ENCODE measurements at places on chromosomes 6 and 20.

- no peak for DNase-seq
Measured at GRCh38 chr6:161424421-161424820, 150.6 kb upstream of the AGPAT4 start.

DNA sequence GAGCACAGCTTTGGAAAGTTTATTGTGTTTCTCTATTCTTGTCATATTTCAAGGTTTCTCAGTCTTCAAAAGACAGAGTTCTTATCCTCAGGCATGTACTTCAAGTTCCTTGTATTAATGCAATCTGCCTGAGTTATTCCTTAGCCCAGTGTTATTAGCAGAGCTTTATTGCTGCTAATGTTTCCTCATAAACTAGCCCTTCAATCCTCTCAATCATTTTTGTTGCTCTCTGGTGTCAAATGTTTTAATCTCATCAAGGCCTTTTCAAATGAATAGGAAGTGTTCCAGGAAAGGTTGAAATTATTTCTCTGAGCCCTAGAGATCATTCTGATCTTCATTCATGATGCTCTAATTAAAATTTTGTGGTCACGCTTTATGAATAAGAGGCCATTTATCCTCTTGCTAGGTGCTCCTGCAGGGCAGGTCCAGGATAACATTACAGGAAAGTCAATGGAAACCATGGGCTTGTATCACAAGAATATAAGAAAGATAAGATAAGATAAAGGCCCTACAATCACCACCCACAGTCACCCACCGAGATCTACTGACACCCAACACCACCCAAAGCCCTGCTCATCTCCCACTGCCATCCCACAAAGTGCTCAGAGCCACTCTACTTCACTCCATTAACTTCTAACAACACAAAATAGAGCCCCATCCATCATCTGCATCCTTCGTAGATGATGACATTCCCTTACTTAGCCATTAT is 125.9 kb downstream of the COL9A1 start:
- DNase-seq: no peak

DNA sequence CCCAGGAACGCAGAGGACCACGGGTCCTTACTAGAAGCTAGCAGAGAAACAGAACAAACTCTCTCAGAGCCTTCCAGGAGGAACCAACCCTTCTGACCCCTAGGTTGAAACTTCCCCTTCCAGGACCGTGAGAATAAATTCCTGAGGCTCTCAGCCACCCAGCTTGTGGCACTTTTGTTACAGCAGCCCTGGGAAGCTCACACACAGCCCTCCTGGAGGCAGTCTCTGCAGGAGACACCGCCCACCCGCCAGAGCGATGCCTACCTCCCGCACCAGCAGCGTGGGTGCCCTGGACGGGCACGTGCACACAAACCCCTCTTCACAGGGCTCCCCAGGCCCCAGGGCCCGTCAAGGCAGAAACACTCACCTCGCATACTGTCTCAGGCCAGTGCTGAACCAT is 4.2 kb downstream of the RNASET2 start:
- no peak for DNase-seq

- DNase-seq: no peak
Measured at GRCh38 chr20:20490673-20491072, 122.8 kb downstream of the INSM1 start.

- DNase-seq: no peak
Measured at GRCh38 chr20:37538003-37538402, 10.3 kb upstream of the BLCAP start.

GRCh38 chr20:36645998-36646397 is at the start of gene SLA2:
TSS of gene SLA2 (minus strand) at chr20:36646196. CDS start at chr20:36641335, 4,861 bp downstream.
- DNase-seq: peak; percentile 45

GRCh38 chr20:1949347-1950100 is 44.3 kb downstream of the PDYN start:
- DNase-seq: no peak

- no peak for DNase-seq
Measured at GRCh38 chr6:95279616-95280015, 297.7 kb upstream of the MANEA start.

DNA sequence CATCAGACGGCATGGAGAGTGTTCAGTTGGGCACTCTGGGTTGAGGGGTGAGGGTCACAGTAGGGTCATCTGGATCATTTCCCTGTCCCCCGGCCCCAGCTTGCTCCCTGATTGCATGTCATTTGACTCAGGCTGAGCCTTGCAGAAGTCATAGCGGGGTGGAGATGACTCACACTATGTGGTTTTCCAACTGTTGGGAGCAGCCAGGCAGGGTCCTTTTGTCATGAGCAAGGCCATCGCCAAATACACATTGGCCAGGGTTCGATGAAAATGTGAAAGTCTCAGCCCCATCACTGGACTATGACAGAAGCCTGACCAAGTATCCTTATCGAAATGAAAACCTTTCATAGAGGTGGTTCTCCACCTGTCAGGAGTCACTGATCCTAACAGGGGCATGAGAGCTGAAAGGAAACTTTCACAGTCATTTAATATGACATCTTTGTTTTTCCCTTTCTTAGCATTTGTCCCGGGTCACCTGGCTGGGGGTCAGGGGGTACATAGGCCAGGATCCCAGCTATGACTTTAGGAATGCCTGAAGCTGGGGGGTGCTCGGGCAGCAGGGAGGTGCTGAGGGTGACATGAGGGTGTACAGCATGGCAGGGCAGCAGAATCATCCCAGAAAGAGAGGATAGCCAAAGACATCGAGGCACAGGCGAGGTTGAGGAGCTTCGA is 70.2 kb upstream of the CD93 start:
- no peak for DNase-seq

- DNase-seq: no peak
Measured at GRCh38 chr6:152472325-152472724, 164.8 kb downstream of the SYNE1 start.

- no peak for DNase-seq
Measured at GRCh38 chr20:1595333-1595732, 24.5 kb downstream of the SIRPB1 start.

- no peak for DNase-seq
Measured at GRCh38 chr6:11730641-11731040, 48.0 kb downstream of the ADTRP start.

- DNase-seq: no peak
Measured at GRCh38 chr20:39568109-39568508, 606.0 kb downstream of the DHX35 start.
